ENCODE measurements at places on chromosomes 12 and 14.
A peak's percentile ranks its signal among the peaks of the same experiment; 100 is the strongest.

DNA sequence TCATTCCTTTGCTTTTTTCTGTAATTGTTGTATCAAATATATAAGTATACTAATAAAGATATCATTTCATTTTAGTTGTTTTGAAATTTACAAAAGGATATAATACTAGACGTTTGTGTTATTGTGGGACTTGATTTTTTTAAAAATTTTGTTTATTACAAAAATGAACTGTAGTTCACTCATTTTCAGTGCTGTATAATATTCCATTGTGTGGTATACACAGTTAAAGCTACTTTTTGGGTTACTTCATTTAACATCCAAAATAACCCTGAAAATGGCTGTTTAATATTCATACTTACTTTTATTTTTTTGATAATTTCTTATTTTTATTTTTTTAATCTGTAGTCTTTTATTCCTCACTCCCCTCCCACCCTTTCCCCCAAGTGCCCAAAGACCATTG lies 21.4 kb downstream of the SLC38A2 start:
- DNase-seq, result no peak

DNA sequence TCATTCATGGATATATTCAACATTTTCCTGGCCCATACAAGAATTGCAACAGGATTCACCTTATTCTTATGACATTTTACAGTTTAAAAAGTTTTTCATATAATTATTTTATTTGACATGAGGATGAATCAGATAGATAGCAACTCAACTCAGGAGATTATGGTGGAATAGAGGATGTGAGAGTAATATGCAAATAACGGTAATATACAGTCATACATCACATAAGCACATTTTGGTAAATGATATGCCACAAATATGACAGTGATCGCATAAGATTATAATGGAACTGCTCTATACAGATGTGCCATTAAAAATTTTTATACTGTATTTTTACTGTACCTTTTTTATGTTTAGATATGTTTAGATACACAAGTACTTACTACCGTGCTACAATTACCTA lies 24.1 kb upstream of the CRADD start:
- no peak for DNase-seq

DNA sequence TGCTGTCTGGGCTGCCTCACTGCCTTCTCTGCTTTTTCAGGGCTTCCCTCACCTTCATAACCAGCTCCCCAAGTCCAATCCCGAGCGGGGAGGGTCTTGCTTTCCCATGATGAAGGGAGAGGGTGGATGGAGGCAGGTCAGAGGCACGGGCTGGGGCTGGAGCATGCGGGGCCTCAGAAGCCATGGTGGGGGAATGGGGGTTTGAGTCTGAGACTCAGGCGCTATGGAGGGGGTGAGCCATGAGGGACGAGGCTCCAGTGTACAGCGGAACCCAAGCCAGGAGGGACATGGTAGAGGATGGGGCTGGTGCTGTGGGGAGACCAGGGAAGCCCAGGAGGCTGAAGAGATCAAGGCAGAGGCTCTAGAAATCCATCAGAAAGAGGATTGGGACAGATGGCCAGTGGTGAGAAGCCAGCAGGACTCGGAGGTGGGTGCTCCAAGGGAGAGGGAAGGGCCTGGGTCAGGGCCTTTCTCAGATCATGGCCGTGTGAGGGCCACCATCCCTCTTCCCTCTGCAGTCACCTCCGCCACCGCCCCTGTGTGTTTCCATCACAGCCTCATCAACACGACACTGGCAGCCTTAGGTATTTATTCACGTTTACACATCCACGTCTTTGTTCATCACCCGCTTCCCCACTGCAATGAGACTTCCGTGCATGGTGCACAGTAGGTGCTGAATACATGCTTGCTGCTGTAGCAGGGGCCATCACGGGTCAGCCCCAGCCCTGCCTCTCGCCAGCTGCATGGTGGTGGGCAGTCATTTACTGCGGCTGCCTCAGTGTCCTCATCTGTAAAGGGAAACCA lies 144.7 kb downstream of the ADGRD1 start:
- DNase-seq, result no peak

DNA sequence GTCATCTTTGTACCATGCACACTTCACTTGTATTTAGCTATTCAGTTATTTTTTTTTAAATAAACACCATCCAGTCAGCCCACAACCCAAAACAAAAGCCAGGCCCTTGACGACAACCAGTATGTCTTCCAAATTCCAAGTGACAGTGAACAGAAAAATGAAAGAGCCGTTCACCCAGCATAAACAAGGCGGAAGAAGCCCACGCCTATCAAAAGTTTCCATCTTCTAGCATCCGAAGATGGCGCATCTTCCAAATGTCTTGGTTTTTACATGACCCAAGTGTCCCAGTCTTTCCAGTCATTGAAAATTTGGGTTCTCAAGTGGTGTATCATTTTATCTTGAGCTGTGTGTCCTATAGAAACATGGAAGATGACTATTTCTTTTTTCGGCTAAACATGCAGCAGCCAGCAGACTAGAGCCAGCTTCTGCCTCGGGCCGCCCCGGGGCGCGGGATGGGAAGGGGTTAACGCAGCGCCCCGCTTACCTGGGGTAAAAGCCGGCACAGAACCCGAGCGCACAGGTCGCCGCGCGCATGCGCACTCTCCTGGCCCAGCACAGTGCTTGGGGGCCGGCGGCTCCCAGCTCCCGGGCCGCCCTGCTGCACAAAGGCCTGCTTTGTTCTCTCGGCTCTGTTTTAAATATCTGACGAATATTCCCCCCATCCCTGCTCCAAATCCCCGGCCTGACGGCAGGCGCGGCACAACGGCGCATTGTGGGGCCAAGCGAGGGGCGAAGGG lies 164.8 kb downstream of the ZFP36L1 start:
- peak; percentile 29 for DNase-seq
